ENCODE measurements at places on chromosomes 11 and 22.

- no peak for DNase-seq
Measured at GRCh38 chr11:1778141-1778911, 14.6 kb upstream of the CTSD start.

- DNase-seq: no peak
Measured at GRCh38 chr11:12552692-12553091, 121.5 kb upstream of the TEAD1 start.

- no peak for DNase-seq
Measured at GRCh38 chr22:43537019-43537585, 125.3 kb downstream of the MPPED1 start.

DNA sequence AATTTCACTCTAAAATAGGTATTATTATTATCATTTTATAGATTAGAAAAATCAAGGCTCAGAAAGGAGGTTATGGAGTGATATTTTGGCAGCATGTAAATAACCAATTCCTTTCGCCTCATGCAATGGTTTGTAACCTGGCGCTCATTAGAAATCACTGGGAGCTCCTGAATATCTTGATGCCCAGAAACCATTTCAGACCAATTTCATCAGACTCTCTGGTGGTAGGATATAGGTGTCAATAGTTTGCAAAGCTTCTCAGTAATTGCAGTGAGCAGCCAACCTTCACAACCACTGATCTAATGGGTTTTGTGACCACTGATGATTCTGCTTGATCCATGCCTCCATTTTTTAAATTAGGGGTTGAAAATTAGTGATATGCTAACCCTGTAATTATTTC, 57.8 kb upstream of the ZC3H12C start:
- DNase-seq: no peak

DNA sequence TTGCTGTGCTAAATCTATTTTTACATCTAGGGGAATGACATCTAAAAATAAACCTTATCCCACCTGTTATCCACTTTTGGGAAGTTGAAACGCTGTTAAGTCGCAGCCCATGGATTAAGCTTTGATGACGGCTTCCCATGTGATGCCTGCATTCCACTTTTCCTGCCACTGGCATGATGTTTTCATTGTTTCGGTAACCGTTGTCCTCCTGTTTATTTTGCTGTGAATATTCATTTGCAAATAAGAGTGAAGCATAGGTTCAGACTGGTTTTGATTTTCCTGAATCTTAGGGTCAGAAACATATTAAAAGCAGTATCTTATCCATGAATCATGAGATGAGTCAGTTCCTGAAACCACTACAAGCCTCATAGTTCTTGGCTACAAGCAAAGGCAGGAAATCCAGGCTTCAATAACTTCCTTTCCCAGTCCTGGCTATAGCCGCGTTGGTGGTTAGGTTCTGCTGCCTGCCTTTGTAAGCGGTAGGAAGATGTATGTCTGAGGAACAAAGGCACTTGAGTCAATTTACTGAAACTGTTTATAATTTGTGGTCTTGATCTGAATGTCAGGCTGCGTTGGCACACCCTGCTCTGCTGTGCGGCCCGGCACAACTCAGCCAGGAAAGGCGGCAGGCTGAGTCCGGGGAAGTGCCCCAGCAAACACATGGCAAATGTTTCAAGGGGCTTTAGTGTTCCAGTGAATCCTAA, 19.4 kb downstream of the TEAD1 start:
- no peak for DNase-seq

GRCh38 chr22:45731041-45731797, 59.6 kb downstream of the ATXN10 start:
- DNase-seq: no peak

DNA sequence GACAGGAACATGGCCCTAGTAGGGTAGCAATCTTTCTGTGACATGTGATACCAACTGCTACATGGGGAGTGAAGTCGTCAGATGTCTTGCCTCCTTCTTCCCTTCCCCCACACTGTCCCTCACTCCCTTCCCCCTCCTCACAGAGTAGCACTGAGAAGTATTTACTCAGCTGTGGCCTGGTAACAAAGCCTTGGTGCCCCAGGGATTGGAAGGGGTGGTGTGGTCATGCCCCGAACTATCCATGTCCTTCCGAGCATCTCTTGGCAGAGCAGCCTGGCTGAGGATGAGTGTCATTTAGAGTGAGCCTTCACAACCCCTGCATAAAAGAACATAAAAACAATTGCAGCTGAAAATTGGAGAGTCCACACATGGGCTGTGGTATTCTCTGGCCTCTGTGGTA, 46.1 kb downstream of the ARFGAP2 start:
- no peak for DNase-seq

DNA sequence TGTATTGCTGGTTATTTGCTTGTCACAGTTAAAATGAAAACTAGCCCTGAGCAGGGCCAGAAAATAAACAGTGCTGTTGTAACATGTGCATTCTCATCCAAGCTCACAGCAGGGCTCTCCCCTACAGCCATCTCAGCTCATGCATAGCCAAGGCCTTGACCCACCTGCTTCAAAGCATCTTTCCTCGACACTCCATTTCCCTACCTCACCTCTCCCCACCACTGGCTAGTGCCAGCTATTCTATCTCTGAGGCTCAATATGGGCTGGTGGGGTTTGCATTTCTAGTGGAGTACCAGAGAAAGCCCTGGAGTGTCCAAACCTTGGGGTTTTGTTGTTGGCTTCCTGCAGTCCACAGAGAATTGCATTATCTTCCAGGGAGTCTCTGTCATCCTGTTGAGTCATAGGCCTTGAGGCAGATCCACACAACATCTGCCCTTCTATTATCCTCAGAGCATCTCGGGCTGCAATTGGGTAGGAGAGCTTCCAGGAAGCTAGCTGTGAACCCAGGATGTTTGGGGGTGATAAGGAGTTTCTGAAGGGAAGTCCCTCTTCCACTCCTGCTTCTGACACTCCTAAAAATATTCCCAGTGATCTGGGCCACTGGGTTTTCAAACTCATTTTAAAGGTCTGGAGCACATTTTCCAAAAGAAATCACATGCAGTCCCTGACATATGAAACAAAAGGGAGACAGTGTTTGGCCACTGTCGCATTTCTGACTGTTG, 36.1 kb upstream of the AMOTL1 start:
- no peak for DNase-seq

DNA sequence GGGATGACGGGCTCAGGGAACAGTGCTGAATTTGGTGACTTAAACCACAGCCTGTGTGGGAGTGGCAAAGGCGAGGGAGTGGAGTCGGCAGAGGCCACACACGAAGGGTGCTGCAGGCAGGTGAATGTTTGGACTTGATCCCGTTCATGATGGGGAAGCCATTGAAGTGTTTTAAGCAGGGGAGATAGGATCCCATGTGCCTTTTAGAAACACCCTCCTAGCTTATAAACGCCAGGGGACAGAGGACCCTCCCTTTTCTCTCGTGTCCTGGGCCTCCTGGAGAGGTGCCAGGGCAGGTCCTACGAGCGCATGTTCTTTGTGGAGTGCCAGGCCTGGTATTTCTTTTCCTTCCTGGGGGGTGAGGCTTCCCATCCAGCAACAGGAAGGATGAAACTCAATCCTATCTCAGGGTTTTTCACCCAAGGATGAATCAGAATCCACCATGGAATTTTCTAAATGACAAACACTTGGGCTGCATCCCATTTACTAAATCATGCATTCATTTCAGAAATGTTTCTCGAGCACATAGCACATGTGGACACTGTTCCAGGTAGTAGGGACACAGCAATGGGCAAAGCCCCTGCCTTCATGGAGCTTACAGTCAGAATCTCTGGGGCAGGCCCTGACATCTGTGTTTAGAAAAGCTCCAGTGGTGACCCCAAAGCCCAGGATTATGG, 59.6 kb downstream of the CHRDL2 start:
- DNase-seq: no peak

- no peak for DNase-seq
Measured at GRCh38 chr11:106642331-106642730, 375.9 kb downstream of the GUCY1A2 start.

DNA sequence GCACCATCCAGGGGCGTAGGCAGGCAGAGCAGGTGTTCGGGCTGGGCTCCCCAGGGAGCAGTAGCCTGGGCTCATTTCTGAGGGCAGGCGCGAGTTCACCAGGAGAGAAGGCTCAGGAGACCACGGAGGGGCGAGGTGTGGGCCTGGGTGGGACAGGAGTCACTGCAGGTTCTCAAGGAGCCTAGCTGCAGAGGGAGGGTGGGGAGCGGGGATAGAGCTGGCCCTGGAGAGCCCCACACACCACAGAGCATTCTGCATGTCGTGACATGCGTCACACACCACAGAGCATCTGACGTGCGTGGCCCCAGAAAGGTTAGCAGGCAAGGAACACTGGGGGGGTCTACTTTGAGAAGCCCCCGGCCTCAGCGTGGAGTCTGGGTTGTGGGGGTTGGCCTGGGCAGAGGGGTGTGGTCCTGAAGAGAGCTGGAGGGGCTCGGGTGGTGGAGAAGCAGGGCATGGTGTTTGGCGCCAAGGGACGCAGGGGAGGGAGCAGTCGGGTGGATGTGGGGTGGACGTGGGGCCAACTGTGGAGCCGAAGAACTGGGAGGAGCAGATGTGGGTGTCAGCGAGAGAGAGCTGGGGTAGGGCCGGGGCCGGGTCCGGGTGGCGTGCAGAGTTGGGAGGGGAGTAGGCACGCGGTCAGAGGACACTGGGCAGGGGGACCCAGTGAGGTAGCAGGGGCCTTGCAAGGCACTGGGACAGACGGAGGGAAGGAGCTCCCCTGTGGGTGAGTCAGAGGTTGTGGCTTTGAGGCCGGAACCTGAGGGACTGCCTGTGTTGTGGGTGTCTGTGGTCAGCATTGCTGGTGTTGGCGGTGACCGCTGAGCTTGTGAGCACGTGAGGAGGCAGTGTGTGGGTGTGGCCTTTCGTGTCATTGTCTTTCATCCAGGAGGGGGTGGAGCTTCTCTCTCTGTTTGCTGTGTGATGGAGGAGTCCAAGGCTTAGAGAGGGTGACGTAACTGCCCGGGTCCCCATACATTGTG, 25.5 kb downstream of the CTTN start:
- DNase-seq: no peak

DNA sequence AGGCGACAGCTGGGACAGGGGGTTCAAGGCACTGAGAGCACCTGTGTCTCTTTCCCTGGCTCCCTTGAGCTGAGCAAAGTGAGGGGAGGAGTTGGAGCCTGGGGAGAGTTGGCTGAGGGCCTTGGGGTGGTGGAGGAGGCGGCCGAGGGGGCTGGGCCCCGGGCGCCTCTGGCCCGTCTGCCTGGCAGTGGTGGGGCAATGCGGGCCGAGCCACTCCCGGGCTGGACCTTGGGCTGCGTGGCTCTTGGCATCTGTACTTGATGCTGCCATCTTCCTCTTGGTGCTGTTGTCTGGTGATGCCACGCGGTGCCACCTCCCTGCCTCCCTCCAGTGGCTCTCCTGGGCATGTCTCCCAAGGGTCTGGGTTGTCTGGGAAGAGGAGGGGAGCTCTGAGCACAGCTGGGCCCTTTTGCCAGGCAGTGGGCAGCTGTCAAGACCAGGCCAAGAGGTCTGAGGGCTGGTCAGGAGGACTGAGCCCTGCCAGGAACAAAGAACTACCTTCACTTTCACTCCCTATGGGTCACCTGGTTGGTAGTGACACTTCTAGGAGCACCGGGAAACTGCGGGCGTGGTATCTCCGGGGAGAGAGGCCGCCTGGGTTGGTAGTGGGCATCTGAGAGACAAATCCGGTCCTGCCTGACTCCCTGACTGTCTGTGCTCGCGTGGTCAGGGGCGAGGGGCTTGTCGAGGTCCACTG, 1.3 kb downstream of the GRIK4 start:
- DNase-seq: no peak

- DNase-seq: no peak
Measured at GRCh38 chr11:62554387-62555167, 8.0 kb upstream of the AHNAK start.

GRCh38 chr11:96185220-96185768, 157.7 kb downstream of the MAML2 start:
- DNase-seq: no peak

GRCh38 chr11:121930004-121930965, 185.7 kb downstream of the BLID start:
- DNase-seq: peak; percentile 25
